ENCODE measurements at places on chromosomes 11 and 22.

DNA sequence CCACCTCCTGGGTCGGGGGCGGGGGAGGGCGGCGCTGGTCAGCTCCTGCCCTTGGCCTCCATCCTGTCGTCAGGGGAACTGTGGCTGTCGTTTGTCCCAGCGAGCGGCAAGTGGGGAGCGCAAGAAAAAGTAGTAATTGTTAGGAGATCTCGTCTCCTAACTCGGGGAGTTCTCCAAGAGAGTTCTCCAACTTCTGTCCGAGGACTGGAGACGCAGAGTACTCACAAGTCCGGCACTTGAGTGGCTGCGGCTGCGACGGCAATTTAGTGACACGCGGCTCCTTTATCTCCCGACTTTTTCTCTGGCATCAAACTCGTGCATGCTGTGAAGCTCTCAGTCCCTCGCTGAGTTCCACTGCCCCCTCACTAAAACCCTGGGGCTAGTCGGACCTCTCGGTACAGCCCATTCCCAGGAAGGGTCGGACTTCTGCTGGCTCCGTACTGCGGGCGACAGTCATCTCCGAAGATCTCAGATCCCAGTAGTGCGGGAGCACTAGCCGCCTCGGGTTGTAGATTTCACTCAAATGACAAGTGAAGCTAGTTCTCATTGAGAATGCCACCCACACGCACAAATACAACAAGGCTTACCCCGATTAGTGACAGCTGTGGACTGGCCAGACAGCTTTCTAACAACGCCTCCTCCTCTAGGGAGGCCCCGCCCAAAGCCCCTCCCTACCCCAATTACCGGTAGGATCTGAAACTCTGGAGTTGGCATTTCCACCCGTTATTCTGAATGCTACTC is at the start of gene PGR:
Gene PGR (minus strand): TSS at position 611 of the 741 bp plus-strand sequence. CDS start 743 bp downstream, outside the sequence.
- ATAC-seq, result no peak

- ATAC-seq, result no peak
Measured at GRCh38 chr11:44186321-44186930, 90.9 kb downstream of the EXT2 start.

GRCh38 chr22:35308480-35309021 is 8.9 kb downstream of the TOM1 start:
- ATAC-seq, result no peak

GRCh38 chr11:59189986-59190385 is 18.1 kb downstream of the DTX4 start:
- no peak for ATAC-seq

DNA sequence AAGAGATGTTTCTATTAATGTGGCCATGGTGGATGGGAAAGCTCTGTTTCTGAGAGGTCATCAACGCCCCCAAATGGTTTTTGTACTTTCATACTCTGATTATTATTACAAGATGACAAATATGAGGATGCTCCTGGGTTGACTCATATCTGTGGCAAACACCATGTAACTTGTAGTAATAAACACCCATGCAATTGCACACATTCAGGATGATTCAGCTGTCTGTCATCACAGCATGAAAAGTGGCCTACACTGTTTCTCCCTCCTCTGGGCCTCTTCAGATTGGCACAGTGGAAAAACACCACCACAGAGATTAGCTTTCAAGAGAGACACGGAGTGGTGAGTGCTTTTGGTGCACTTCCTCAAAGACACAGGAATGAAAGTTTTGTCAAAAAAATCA is 85.4 kb downstream of the MTNR1B start:
- ATAC-seq, result peak; percentile 70

DNA sequence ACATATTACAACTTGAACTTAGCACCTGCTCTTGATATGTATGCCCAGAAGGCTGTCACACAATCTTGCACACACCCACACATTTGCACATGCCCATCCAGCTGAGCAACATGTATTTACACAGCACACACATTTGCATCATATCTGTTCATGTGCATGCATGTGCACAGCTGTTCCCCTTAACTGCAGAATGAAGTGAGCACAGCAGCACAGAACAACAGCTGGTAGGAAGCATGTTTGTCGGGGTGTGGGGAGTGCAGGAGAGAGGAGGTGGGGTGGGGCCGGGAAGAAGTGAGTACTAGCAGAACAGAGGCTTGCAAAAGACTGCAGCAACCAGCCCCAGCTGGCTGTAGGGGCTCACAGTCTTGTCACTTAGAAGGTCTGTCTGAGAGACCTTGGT is 296.5 kb downstream of the KIRREL3 start:
- ATAC-seq, result peak; percentile 15

GRCh38 chr22:28951969-28952521 is 68.7 kb downstream of the ZNRF3 start:
- peak; percentile 78 for ATAC-seq

- peak; percentile 45 for ATAC-seq
Measured at GRCh38 chr11:1917523-1918435, 1.7 kb upstream of the TNNT3 start.

- no peak for ATAC-seq
Measured at GRCh38 chr11:111417766-111418435, 38.8 kb upstream of the POU2AF1 start.

DNA sequence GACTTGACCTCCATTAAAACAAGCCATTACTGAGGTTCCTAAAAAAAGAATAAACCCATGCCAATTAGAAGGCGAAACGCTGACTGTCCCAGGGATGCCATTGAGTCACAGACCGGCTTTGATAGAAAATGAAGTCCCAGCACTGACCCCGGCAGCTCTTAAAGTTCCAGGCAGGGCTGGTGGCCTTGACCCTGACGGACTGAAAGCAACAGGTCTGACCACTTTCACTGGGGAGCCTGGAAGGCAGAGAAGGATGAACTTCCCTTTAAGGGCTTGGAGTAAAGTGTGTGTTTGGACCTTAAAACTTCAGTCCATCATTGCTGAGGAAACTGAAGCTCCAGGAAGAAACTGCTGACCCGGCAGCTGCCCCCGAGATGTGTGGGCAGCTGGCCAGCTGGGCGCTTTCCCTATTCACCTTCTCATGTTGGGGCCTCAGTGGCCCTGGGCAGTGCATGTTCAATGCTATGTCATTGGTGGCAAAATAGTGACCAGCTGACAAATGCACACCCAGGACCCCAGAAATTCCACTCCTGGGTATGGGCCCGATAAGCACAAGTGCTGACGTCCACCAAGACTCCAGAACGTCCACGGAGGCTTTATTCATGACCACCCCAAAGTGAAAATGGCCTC is 18.9 kb upstream of the EFCAB6 start:
- no peak for ATAC-seq

- peak; percentile 67 for ATAC-seq
Measured at GRCh38 chr11:44785856-44786607, 59.3 kb downstream of the TSPAN18 start.

- ATAC-seq, result peak; percentile 49
Measured at GRCh38 chr11:47991266-47991830, 11.0 kb downstream of the PTPRJ start.

Data from SK-N-SH treated with all-trans-retinoic acid at 6 μM for 48 hours (cell line).